Fibroblast of lung (primary cell): ENCODE measurements at places on chromosomes 11 and 22. TPM values are rescaled to one million over a fixed set of nuclear protein-coding genes. Genes with fewer than 3 reads are reported as not detected.
A peak's percentile ranks its signal among the peaks of the same experiment; 100 is the strongest.

Gene KCTD14
- 0.33 and 0.77 TPM in 2 replicates for total RNA-seq

GRCh38 chr11:67276781-67277230 lies 10.5 kb downstream of the GRK2 start:
- DNase-seq, result no peak
- H3K4me1 ChIP-seq, result peaks cover 27% of the 10 kb centered on the region
- no peaks in the 10 kb centered on the region for H3K27me3 ChIP-seq
- peaks cover 21% of the 10 kb centered on the region for H3K36me3 ChIP-seq

DNA sequence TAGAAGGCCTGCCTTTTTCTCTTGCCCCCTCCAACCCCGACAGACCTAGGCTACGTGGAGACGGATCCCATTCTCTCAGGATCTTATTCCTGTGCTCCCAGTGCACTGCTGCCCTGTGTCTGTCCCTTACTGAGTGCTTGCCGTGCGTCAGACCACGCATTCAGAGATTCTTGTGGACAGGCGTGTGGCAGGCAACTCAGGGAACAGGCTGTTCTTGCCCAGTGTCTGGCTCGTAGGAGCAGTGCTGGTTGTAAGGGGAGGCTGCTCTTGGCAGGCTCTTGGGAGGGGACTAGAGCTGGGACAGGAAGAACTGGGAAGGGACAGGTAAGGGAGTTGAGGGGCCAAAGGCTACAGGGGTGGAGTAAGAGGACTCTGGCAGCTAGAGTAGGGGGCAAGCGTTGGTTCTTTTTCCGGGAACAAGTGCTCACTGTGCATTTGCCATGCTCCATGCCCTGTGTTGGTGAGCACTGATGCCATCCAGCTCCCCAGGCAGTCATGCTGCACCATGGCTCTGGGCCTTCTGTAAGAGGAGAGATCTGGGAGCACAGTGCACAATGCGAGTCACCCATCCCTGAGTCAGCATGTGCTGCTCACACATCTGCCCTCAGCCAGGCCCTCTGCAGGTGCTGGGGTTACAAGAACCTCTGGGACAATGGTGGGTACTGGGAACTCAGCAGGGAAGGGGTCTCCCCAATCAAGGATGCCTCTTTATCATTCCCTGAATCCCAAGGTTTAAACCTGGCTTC lies 119.1 kb downstream of the TBC1D22A start:
- peak; percentile 16 for DNase-seq
- no peaks in the 10 kb centered on the region for H3K27me3 ChIP-seq
- H3K27ac ChIP-seq, result no peak overlapping the region
- H3K36me3 ChIP-seq, result no peaks in the 10 kb centered on the region
- no peaks in the 10 kb centered on the region for H3K4me1 ChIP-seq
- no peak overlapping the region for H3K4me3 ChIP-seq

GRCh38 chr11:67284811-67285540 lies 4.1 kb upstream of the ANKRD13D start:
- no peak overlapping the region for H3K4me3 ChIP-seq
- no peaks in the 10 kb centered on the region for H3K27me3 ChIP-seq
- no peak overlapping the region for H3K27ac ChIP-seq
- DNase-seq, result no peak

GRCh38 chr22:47005506-47006408 lies 243.3 kb downstream of the TBC1D22A start:
- no peaks in the 10 kb centered on the region for H3K4me1 ChIP-seq
- no peak overlapping the region for H3K27ac ChIP-seq
- no peak overlapping the region for H3K4me3 ChIP-seq
- DNase-seq, result no peak
- H3K27me3 ChIP-seq, result no peaks in the 10 kb centered on the region

Gene ADM
- total RNA-seq, result 490 and 1,010 TPM in 2 replicates

Gene MMP13
- not detected in 2 replicates for total RNA-seq

Gene PATE2
- 0.17 TPM in 1 of 2 replicates, not detected in the other for total RNA-seq

Gene POU2AF2
- not detected in 2 replicates for total RNA-seq

GRCh38 chr11:110217223-110217877 lies 79.1 kb downstream of the RDX start:
- no peak overlapping the region for H3K4me3 ChIP-seq
- H3K4me1 ChIP-seq, result peaks cover 2% of the 10 kb centered on the region
- no peak for DNase-seq
- no peaks in the 10 kb centered on the region for H3K36me3 ChIP-seq

Gene STK33
- total RNA-seq, result 1.7 and 2.8 TPM in 2 replicates

GRCh38 chr11:88536616-88537265 lies 199.2 kb upstream of the CTSC start:
- H3K27me3 ChIP-seq, result no peaks in the 10 kb centered on the region
- H3K27ac ChIP-seq, result peak overlapping the region; percentile 91
- H3K4me3 ChIP-seq, result no peak overlapping the region
- DNase-seq, result no peak

GRCh38 chr11:124070915-124071622 lies 29.9 kb upstream of the OR10G7 start:
- H3K36me3 ChIP-seq, result no peaks in the 10 kb centered on the region
- no peaks in the 10 kb centered on the region for H3K27me3 ChIP-seq
- H3K27ac ChIP-seq, result no peak overlapping the region
- DNase-seq, result peak; percentile 60

DNA sequence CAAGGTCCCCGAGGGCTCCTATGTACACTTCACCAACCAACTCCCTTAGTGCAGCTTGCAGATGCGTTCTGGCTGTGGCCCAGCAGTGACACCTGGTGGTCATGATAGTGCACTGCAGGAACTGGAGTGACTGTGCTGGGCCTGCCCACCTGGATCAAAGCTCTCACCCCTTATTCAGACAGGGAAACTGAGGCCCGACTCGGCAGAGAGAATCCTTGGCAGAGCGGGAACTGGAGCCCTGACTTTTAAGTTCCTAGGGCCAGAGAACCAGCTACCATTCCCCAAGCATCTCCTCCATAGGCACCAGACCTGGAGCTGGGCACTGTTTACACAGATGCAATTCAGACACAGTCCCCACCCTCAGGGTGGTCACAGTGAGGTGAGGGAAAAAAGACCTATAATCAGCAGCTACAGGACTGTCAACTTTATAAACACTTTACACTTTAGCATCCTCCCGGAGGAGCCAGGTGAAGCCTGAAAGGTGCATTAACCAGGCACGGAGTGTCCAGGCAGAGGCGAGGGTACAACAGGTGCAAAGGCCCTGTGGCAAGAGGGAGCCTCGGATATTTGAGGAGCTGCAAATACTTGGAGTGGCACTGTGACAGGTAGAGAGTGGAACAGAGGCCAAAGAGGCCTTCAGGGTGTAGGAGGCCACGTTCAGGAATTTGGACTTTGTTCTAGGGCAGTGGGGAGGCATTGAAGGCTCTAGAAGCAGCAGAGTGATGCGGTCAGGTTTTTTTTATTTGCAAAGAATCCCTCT lies 22.0 kb downstream of the RHBDD3 start:
- H3K4me1 ChIP-seq, result no peaks in the 10 kb centered on the region
- DNase-seq, result peak; percentile 70
- peaks cover 2% of the 10 kb centered on the region for H3K27me3 ChIP-seq
- no peak overlapping the region for H3K4me3 ChIP-seq

DNA sequence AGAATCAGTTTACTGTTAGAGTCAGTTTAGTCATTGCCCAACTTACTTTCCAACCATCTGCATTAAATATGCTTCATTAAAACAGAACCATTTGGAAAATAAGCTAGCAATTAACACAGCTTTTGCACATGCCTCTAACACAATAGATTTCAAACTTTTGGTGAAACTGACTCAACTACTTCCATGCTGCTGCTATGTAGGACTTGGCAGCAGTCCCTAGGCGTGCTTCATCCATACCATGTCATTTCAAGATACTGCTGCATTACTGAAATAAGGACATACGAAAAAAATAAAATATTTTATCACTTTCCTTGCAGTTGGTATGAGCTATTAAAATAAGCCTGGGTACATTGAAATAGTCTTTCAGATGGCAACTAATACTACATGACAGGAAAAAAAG lies 65.5 kb upstream of the SOX6 start:
- no peak overlapping the region for H3K4me3 ChIP-seq
- no peaks in the 10 kb centered on the region for H3K27me3 ChIP-seq
- DNase-seq, result no peak
- H3K4me1 ChIP-seq, result peaks cover 2% of the 10 kb centered on the region
- H3K27ac ChIP-seq, result no peak overlapping the region

DNA sequence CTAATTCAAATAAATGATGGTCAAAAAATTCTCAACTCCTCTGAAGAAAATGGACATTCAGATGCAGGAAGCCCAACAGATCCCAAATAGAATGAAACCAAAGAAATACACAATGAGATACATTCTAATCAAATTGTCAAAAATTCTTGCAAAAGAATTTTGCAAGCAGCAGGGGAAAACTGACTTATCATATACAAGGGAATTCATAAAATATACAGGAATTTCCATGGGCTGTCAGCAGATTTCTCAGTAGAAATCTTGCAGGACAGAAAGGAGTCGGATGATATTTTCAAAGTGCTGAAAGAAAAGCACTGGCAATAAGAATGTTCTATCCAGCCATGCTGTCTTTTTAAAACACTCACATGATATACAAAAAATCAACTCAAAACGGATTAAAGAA lies 194.6 kb upstream of the ZC3H12C start:
- no peaks in the 10 kb centered on the region for H3K4me1 ChIP-seq
- no peak overlapping the region for H3K27ac ChIP-seq
- DNase-seq, result no peak
- no peaks in the 10 kb centered on the region for H3K36me3 ChIP-seq

- H3K4me3 ChIP-seq, result no peak overlapping the region
- H3K27me3 ChIP-seq, result no peaks in the 10 kb centered on the region
- H3K36me3 ChIP-seq, result peaks cover 2% of the 10 kb centered on the region
- no peaks in the 10 kb centered on the region for H3K4me1 ChIP-seq
- H3K27ac ChIP-seq, result no peak overlapping the region
Observed at GRCh38 chr11:94477624-94478023, 16.0 kb downstream of the MRE11 start.

Gene OR52E4
- total RNA-seq, result not detected in 2 replicates

DNA sequence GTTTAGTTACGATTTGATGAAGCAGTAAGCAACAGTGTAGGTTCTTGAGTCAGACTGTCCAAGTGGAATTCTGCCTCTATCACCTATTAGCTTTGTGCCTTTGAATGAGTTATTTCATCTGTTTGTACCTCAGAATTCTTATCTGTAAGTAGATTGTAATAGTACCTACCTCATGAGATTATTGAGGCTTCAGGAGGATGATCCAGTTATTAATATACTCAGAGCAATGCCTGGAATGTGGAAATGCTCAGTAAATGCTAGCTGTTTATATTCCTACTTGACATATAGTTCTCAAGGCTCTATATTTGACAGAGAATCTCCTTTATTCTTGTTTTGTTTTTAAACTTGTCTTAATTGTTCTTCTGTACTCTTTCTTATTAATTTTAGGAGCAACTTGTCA lies 70.1 kb downstream of the SFI1 start:
- no peaks in the 10 kb centered on the region for H3K4me1 ChIP-seq
- DNase-seq, result no peak
- H3K36me3 ChIP-seq, result no peaks in the 10 kb centered on the region
- H3K27me3 ChIP-seq, result no peaks in the 10 kb centered on the region
- H3K27ac ChIP-seq, result no peak overlapping the region

DNA sequence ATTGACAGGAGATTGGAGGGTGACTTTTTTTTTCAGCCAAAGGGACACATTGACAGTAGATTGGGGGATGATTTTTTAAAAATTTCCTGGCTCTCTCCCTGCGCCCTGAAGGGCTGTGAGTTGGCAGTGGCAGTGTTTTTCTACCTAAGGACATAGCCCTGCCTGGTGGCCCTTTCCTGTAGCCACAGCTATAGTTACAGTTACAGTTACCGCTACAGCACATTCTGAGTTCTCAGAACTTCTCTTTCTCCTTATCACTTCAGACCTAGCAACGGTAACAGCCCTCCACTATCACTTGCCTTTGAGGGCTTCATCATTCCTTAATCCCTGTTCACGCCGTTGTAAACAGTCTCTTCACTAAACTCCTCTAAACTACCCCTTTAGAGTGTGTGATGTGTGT lies 684 bp downstream of the MRGPRX2 start:
- no peaks in the 10 kb centered on the region for H3K27me3 ChIP-seq
- no peaks in the 10 kb centered on the region for H3K36me3 ChIP-seq
- no peak for DNase-seq
- H3K4me3 ChIP-seq, result no peak overlapping the region
- H3K4me1 ChIP-seq, result no peaks in the 10 kb centered on the region
- H3K27ac ChIP-seq, result no peak overlapping the region

Gene FOSL1
- total RNA-seq, result 7.4 and 8.8 TPM in 2 replicates

Gene CCDC73
- total RNA-seq, result under 0.01 TPM in 2 replicates

GRCh38 chr22:23566705-23567475 lies 13.2 kb downstream of the IGLL1 start:
- H3K27ac ChIP-seq, result no peak overlapping the region
- H3K36me3 ChIP-seq, result no peaks in the 10 kb centered on the region
- H3K4me3 ChIP-seq, result no peak overlapping the region
- DNase-seq, result no peak
- peaks cover 11% of the 10 kb centered on the region for H3K27me3 ChIP-seq
